Panc1 (cell line): ENCODE measurements at places on chromosomes 11 and 22. TPM values are rescaled to one million over a fixed set of nuclear protein-coding genes. Genes with fewer than 3 reads are reported as not detected.

DNA sequence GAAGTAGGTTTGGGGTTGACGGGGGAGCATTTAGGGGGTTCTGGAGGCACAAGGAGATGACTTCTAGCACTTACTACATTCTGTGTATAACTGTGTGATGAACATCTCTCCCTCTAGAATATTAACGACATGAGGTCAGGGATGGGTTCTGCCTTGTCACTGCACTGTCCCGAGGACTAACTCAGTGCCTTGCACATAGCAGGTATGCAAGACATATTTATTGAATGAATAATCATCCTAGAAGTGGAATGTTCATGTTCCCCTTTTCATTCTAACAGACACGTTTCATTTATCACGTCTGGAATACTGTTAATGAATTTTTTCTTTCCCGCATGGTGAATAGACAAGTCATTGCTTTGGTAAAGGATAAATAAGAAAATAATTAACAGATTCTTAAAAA lies 12.6 kb downstream of the SYT13 start:
- DNase-seq, result no peak

DNA sequence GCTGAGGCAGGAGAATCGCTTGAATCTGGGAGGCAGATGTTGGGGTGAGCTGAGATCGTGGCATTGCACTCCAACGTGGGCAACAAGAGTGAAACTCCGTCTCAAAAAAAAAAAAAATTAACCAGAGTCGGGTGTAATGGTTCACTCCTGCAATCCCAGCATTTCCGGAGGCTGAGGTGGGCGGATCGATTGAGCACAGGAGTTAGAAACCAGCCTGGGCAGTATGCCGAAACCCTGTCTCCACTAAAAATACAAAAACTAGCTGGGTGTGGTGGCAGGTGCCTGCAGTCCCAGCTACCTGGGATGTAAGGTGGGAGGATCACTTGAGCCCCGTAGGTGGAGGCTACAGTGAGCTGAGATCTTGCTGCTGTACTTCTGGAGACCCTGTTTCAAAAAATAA lies 1.5 kb downstream of the RANGAP1 start:
- no peak for DNase-seq

GRCh38 chr22:41823797-41824196 lies 9.1 kb upstream of the SREBF2 start:
- DNase-seq, result no peak

GRCh38 chr11:45502226-45502545 lies 163.2 kb downstream of the CHST1 start:
- DNase-seq, result no peak

DNA sequence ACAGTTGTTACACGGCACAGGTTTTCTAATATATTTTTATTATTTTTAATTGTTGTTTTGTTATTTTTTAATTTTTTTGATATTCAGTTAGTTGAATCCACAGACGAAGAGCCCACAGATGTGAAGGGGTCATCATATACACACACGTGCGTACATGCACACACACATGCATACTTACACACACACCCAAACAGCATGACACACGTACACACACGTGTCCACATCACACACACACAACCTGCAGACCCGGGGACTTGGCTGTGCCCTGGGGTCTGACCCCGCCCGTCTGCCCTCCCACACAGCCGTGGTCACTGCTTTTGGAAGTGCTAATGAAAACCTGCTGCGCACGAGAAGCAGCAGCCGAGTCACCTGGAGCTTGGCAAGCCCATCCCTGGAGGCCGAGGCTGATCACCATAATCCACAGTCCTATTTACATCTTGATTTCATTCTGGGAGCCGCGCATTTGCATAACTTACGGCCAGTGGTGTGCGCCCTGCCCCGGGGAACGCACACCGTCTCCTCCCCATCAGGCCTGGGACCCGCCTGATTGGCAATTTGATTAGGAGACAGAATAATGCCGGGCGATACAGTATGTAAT lies 110.3 kb downstream of the BRD1 start:
- no peak for DNase-seq

- no peak for DNase-seq
Measured at GRCh38 chr11:62344210-62344609, 7.0 kb downstream of the ASRGL1 start.

GRCh38 chr11:33655842-33656600 lies 44.6 kb downstream of the C11orf91 start:
- DNase-seq, result no peak

DNA sequence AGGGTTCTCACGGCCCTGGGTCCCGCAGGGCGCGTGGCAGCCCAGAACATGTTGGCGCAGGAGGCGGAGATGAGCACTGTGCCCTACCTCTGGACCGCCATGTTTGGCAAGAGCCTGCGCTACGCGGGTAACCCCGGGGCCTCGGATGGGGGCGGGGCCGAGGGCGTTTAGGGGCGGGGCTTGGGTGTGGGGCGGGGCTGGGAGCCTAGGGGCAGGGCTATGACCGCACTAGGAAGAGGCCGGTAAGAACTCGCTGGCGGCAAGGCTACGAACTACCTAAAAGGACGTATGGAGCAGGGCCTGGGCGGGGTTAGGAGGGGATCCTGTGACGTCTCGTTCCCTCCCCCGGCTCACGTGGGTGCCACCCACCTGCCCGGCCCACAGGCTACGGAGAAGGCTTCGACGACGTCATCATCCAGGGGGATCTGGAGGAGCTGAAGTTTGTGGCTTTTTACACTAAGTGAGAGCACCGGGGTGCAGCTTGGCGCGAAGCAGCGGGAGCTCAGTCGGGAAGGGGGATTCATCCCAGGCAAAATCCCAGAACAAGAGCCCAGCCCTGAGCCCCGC lies 2.8 kb upstream of the LZTR1 start:
- no peak for DNase-seq

DNA sequence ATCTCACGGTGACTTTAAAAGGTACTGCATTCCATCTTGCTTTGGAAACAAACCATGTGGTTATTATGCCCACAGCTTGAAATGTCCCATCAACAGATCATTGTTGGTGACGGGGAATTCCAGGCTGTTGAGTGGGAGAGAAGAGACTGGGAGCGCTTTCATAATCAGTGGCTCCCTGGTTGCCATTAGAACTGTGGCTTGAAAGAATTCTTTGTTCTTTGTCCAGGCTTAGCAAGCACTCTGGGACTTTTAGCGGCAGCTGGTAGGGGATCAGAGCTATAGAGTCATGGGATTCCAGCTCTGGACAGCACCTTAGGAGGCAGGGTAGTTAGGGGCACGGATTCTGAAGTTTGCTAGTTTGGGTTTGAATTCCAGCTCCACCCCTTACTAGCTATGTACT lies 22.0 kb downstream of the MMP20 start:
- DNase-seq, result no peak

DNA sequence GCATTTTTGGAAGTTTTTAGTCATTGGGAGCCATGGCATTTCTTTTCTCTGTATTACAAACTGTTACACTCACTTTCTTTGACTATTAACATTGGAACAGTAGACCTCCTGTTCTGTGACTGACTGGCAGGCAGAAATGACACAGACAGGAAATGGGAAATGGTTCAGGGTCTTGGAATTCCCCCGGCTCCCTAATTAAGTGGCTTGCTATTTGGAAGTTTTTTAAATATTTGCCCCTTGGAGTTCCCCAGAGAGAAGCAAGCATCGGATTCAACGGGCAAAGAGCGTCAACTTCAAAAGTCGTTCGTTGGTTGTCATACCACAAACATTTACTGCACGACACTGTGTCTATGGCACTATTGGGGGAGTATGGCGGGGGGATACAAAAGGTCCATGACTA lies 1.1 kb upstream of the BIRC2 start:
- peak; percentile 71 for DNase-seq

GRCh38 chr11:72418834-72419560 lies 15.3 kb downstream of the CLPB start:
- no peak for DNase-seq

DNA sequence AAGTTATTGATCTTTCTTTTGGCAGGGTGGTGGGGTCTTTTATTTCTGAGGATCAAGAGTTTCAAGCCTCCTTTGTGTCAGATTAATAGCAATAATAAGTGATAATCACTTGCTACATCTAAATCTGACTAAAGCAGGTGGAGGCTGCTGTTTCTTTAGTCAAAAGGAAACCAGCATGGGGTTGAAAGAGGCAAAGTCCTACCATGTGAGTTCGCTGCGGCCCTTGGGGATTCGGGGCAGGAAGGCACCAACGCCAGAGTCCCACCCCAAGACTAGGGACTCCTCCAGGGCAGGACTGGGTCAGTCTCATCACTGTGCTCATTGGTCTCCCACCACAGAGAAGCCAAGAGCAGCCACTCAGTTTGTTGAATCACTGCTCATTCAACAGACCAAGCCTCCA lies 73.0 kb downstream of the TENM4 start:
- DNase-seq, result no peak

DNA sequence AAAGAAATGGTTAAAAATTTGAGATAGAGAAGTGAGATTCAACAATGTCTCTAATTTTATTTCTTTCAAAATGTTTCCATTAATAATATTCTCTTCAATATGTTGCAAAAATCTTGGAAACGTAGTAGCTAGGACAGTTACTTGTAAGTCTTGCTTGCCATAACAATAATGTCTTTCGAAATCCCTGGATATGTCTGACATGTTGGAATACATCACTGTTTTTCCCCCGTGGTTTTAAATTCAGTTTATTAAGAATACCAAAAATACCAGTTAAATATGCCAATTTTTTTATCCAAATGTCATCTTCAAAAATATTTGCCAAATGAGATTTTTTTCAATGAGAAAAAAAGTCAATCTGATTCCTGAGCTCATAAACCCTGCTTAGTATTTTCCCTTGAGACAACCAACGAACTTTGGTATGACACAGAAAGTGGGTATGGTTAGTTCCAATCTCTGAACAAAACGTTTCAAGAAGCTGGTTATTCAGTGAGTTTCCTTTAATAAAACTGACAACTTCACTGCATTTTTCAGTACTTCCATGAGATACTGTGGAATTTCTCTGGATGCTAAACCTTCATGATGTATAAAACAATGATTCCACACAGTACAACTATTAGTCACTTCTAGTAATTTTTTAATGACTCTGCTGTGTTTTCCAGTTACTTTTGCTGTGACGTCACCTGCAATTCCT lies 36.7 kb upstream of the AMPD3 start:
- DNase-seq, result no peak

DNA sequence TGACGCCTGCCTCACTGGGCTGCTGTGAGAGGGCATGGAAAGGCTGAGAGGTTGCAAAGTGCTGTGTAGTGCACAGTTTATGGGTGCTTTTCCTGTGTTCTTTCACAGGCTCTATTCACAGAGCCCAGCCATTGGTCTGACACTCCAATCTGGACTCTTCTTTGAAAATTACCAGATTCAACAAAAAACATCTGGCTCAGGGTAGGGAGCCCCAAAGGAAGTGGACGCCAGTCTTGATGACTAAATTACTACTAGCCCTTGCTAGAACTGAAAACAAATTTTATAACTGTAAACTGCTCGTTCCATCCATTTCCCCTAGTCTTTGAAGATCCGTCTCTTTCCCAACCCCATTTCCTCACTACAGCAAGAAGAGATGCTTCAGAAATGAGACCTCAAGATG lies 178.6 kb downstream of the TENM4 start:
- DNase-seq, result no peak

GRCh38 chr11:116193321-116194131 lies 579.3 kb downstream of the BUD13 start:
- no peak for DNase-seq

GRCh38 chr11:134270250-134270714 lies 5.9 kb upstream of the GLB1L3 start:
- no peak for DNase-seq

DNA sequence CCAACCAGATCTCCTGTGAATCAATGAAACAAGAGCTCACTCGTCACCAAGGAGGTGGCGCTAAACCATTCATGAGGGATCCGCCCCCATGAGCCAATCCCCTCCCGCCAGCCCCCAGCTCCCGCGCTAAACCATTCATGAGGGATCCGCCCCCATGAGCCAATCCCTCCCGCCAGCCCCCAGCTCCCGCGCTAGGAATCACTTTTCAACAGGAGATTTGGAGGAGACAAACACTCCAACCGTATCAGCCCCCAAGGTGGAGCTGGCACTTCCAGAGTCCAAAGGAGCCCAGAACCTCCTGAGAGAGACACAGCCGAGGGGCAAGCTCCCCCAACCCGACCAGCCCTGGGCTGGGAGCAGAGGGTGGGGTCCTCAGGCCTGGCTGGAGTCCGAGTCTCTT lies 40.9 kb upstream of the PRR5 start:
- DNase-seq, result no peak

DNA sequence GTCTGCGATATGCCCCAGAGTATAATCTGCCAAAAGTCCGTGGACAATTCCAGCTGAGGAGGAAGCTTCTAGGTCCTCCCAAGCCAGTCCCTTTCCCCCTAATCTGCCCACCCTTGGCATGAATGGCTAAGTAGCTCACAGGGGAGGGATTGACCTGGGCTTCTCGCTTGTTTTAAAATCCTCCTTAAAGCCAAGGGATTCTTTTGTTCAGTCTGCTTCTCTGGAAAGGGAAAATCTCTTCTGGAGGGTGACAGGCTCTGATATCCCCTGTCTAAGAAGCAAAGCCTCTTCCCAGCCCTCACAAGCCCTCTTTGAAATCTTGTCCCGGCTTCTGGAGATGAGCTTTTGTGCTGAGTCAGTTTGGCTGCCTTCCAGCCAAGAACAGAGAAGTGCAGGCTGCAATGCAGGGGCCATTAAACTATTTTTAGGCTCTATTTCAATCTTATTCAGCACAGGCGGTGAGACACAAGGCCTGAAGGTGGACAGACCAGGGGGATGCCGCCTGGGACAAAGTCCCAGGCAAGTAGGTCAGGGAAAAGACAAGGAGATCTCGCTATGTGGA lies 23.9 kb downstream of the NEFH start:
- no peak for DNase-seq

GRCh38 chr11:57464539-57465181 lies 4.3 kb downstream of the RTN4RL2 start:
- DNase-seq, result no peak

DNA sequence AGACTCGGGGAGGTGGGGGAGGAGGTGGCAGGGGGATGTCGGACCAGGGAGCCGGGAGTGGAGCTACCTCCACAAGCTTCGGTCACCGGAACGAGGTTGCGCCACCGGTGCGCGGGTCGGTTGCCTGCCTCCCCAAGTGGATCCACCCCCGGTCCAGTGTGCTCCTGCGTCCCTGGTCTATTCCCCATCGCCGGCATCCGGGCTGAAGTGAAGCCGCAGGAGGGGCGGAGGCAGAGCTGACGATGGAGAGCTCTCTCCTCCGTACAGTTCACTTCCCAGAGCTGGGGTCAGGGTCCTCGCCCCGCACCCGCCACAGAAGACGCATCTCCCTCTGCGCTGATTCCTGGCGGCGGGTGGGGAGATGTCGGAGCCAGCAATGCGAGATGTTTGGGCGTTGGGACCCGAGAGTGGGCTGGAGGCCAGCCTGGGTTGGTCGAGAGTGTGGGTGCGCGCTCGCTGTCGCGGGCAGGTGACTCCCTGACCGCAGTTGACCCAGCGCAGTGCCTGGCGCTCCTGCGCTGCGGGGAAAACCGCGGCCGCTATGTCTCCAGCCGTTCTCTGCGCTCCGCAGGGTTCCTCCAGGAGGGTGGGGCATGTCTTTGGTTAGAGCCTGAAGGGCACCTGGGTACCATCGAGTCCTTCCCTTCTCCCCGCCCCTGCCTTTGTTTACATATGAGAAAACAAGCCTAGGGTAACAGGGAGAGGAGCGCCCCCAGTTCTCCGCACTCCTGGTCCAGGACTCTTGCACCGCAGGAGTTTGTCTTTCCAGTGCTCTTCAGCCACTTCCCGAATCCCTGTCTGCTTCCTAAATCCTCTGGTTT lies 1.7 kb downstream of the C11orf96 start:
- DNase-seq, result no peak

The OR8J3 gene
- not detected for total RNA-seq

The ACRV1 gene
- 0.26 TPM for total RNA-seq

The SYT7 gene
- 2.5 TPM for total RNA-seq

The SLC22A8 gene
- not detected for total RNA-seq

The TUG1 gene
- 69.8 TPM for total RNA-seq

The ROBO4 gene
- 0.26 TPM for total RNA-seq

The ZNF70 gene
- total RNA-seq, result 3.2 TPM
